Lower lobe of right lung (tissue), 2 donors: ENCODE measurements at places on chromosomes 1 and 21. TPM values are rescaled to one million over a fixed set of nuclear protein-coding genes. Genes with fewer than 3 reads are reported as not detected.

GRCh38 chr1:185774394-185774793, 40.2 kb downstream of the HMCN1 start:
- no peak overlapping the region for H3K27ac ChIP-seq

GRCh38 chr1:27099135-27099586, 55.8 kb downstream of the SLC9A1 start:
- peak; percentile 86 for DNase-seq
- H3K27ac ChIP-seq = peak overlapping the region; percentile 79
- peaks cover 39% of the 10 kb centered on the region for H3K36me3 ChIP-seq
- H3K4me1 ChIP-seq = peaks cover 39% of the 10 kb centered on the region
- no peaks in the 10 kb centered on the region for H3K27me3 ChIP-seq
- no peak overlapping the region for H3K4me3 ChIP-seq

The PLA2G4A gene
- total RNA-seq = 10.1 TPM

DNA sequence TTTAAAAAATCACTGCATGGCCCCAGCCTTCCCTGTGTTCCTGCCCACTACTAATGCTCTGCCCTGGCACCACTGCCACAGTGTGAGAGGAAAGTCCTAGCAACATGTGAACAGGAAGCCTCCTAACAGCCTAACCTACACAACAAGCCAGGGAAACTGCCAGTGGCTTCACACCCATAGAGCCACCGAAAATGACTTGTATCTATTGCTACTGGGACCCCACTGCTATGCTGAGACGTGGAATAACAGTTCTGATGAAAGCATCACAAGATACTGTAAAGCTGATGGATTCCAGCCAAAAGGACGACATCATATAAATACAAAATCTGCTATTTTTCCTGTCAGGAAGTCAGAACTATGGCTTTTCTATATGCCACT, 74.9 kb downstream of the JAK1 start:
- H3K4me1 ChIP-seq = peaks cover 74% of the 10 kb centered on the region
- H3K4me3 ChIP-seq = no peak overlapping the region
- no peak overlapping the region for H3K27ac ChIP-seq
- DNase-seq = no peak
- H3K27me3 ChIP-seq = no peaks in the 10 kb centered on the region

DNA sequence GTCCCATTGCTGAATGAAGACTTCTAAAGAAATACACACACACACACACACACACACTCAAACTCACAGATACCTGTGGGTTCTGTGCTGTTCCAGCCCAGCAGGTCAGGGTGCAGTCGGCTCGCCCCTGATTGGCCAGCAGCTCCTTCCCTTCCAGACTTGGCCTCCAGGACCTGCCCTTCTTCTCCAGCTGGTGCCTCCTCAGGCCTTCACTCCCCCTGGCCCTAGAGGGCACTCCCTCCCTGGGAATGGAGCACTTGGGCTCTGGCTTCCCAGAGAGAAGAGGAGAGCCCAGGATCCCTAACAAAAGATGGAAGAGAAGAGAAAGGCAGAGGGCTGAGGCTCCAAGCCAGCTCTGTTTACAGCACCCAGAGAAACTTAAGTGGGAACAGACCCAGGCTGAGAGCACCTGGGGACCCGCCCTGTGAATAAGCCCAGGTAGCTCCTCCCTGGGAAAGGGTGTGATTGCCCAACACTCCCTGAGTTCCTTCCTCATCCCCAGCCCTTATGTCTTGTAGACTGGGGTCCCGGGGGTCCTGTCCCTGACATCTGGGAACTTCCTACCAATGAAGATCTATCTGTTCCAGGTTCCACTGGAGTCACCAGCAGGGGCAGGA, at the start of gene PGLYRP3:
TSS of gene PGLYRP3 (minus strand) at position 383 of the 617 bp plus-strand sequence. CDS start 2,287 bp downstream, outside the sequence.
- no peak within 1 kb of the TSS for H3K27ac ChIP-seq
- H3K36me3 ChIP-seq = no peaks in the 10 kb centered on the region
- no peaks in the 10 kb centered on the region for H3K4me1 ChIP-seq
- H3K4me3 ChIP-seq = no peak within 1 kb of the TSS
- no peak for DNase-seq

- no peak overlapping the region for H3K4me3 ChIP-seq
- H3K27me3 ChIP-seq = no peaks in the 10 kb centered on the region
- H3K4me1 ChIP-seq = peaks cover 30% of the 10 kb centered on the region
- DNase-seq = peak; percentile 77
Observed at GRCh38 chr1:15799004-15799867, 8.2 kb downstream of the UQCRHL start.

GRCh38 chr1:80217377-80217986, 1211.0 kb upstream of the ADGRL4 start:
- H3K36me3 ChIP-seq = no peaks in the 10 kb centered on the region
- H3K27me3 ChIP-seq = no peaks in the 10 kb centered on the region
- DNase-seq = no peak
- no peak overlapping the region for H3K27ac ChIP-seq

DNA sequence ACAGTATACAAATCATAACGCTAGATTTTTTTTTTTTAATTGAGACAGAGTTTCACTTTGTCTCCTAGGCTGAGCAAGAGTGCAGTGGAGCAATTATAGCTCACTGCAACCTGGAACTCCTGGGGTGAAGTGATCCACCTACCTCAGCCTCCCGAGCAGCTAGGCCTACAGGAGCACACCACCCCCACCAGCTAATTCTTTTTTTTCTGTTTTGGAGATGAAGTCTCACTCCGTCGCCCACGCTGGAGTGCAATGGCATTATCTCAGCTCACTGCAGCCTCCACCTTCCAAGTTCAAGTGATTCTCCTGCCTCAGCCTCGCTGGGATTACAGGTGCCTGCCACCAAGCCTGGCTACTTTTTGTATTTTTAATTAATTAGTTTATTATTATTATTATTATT, 21.3 kb downstream of the NPR1 start:
- H3K4me1 ChIP-seq = peaks cover 28% of the 10 kb centered on the region
- H3K36me3 ChIP-seq = no peaks in the 10 kb centered on the region
- H3K4me3 ChIP-seq = no peak overlapping the region
- no peak for DNase-seq
- H3K27ac ChIP-seq = peak overlapping the region; percentile 82

DNA sequence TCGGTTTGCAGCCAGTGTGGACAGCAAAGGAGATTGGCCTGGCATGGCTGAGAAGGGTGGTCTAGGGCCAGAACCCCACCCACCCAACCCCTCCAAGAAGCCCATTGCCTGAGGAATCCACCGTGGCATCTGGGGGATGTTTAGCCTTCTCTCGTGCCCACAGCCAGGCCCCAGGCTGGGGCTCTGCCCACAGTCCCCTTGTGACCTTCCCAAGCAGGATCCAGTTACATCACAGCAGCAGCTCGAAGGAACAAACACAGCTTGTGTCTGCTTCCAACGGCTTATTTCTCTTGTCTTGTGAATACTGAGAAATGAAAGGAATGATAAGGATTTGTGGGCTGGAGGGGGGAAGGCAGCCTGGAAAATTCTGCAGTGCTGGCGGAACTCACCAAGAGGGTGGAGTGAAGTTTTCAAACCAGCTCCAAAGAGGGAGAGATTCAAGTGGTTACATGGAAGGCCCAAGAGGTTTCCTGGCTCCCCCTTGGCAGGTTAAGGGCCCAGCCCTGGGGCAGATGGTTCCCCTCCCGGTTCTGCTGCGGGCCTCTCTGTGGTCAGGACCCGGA, 61.6 kb downstream of the DHRS3 start:
- peaks cover 37% of the 10 kb centered on the region for H3K4me1 ChIP-seq
- H3K27ac ChIP-seq = peak overlapping the region; percentile 72
- no peaks in the 10 kb centered on the region for H3K36me3 ChIP-seq
- DNase-seq = peak; percentile 63
- H3K4me3 ChIP-seq = no peak overlapping the region

- DNase-seq = no peak
- no peak overlapping the region for H3K27ac ChIP-seq
- H3K27me3 ChIP-seq = no peaks in the 10 kb centered on the region
Observed at GRCh38 chr1:223756806-223757700, 44.7 kb downstream of the CAPN2 start.

The OXCT2 gene
- total RNA-seq = 0.47 TPM

DNA sequence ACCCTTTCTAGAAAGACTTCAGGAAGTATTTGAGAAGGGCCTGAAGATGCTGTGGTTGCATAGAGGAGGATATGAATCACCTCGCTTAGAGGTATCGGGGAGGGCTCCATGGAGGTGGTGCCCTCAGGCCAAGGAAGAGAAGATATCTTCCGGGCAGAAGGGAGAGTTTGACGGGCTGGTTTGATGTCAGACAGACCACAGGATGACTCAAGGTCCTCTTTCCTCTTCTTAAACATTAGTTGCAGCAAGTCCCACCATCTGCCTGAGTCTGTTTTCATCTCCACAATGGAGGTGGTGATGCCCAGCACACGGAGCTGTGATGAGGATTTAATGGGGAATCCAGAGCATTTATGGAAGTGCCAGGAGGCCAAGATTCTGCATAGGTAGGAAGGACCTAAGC, 25.1 kb upstream of the RUNX3 start:
- no peak overlapping the region for H3K27ac ChIP-seq
- no peak for DNase-seq
- H3K4me1 ChIP-seq = no peaks in the 10 kb centered on the region
- no peaks in the 10 kb centered on the region for H3K27me3 ChIP-seq

The ANKRD35 gene
- total RNA-seq = 1.5 TPM

GRCh38 chr1:19617376-19617775, 26.7 kb upstream of the NBL1 start:
- H3K36me3 ChIP-seq = peaks cover 17% of the 10 kb centered on the region
- DNase-seq = no peak
- H3K27me3 ChIP-seq = no peaks in the 10 kb centered on the region
- H3K27ac ChIP-seq = no peak overlapping the region
- H3K4me1 ChIP-seq = no peaks in the 10 kb centered on the region

GRCh38 chr1:9687120-9687873, 35.8 kb downstream of the PIK3CD start:
- H3K4me1 ChIP-seq = peaks cover 39% of the 10 kb centered on the region
- peak overlapping the region; percentile 66 for H3K4me3 ChIP-seq
- H3K36me3 ChIP-seq = peaks cover under 1% of the 10 kb centered on the region
- DNase-seq = peak; percentile 66
- peak overlapping the region; percentile 31 for H3K27ac ChIP-seq

The YOD1 gene
- 7.9 TPM for total RNA-seq

The PSEN2 gene
- total RNA-seq = 26.6 TPM

DNA sequence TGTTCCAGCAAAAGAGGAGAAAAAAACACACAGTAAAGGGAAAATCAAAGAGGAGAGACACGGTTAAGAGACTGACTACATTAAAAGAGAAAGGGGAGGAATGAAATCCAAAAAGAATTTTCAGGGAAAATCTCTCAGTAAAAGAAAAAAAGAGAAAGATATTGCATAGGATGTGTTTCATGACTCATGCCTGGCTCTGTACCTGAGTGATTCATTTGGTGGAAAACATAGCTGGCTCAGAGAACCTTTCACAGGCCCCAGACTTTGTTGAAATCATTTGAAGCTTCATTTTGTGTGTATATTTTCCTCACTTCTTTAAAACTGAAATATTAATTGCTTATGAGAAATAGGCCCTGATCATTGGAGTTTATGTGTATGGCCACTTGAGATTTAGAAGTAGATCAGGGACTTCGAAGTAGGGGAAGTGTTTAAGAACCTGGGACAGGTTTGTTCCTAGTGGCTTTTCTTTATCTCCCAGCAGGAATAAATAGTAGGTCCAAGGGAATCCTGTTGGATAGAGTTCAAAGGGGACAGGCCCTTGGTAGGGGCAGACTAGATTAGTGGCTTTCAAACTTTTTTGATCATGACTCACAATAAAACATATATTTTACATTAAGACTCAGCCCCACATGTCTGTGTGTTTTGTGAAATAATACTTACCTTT, 239.1 kb upstream of the SGIP1 start:
- H3K4me1 ChIP-seq = peaks cover 14% of the 10 kb centered on the region
- no peak for DNase-seq
- H3K27ac ChIP-seq = peak overlapping the region; percentile 37
- no peaks in the 10 kb centered on the region for H3K27me3 ChIP-seq

- H3K4me1 ChIP-seq = no peaks in the 10 kb centered on the region
- H3K4me3 ChIP-seq = no peak overlapping the region
- H3K27me3 ChIP-seq = no peaks in the 10 kb centered on the region
- no peak for DNase-seq
- H3K27ac ChIP-seq = no peak overlapping the region
- H3K36me3 ChIP-seq = no peaks in the 10 kb centered on the region
Observed at GRCh38 chr1:16425125-16426025, 11.8 kb downstream of the SPATA21 start.

DNA sequence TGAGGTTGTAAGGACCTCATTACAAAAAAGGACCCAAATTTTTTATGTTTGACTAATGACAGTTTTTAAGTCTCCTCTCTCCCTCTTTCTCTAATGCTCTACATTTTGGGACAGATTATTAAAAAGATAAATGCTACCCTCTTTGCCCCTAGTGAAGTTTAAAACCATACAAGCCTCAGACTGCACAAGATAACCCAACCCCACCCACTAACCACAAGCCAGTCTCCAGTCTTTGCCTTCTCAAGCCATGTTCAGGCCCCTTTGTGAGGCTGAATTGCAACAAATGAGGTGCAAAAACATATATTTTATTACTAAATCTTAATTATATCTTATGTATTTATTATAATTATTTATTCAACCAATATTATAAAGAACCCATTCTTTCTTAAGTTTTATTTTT, 597.2 kb upstream of the BRINP3 start:
- H3K27me3 ChIP-seq = no peaks in the 10 kb centered on the region
- H3K27ac ChIP-seq = no peak overlapping the region
- no peaks in the 10 kb centered on the region for H3K4me1 ChIP-seq
- H3K36me3 ChIP-seq = no peaks in the 10 kb centered on the region

The GJB5 gene
- total RNA-seq = not detected
